HuH-7 (cell line): ENCODE measurements at places on chromosomes 11 and 22.

GRCh38 chr11:11937957-11938356 is 70.5 kb downstream of the DKK3 start:
- no peak for DNase-seq

DNA sequence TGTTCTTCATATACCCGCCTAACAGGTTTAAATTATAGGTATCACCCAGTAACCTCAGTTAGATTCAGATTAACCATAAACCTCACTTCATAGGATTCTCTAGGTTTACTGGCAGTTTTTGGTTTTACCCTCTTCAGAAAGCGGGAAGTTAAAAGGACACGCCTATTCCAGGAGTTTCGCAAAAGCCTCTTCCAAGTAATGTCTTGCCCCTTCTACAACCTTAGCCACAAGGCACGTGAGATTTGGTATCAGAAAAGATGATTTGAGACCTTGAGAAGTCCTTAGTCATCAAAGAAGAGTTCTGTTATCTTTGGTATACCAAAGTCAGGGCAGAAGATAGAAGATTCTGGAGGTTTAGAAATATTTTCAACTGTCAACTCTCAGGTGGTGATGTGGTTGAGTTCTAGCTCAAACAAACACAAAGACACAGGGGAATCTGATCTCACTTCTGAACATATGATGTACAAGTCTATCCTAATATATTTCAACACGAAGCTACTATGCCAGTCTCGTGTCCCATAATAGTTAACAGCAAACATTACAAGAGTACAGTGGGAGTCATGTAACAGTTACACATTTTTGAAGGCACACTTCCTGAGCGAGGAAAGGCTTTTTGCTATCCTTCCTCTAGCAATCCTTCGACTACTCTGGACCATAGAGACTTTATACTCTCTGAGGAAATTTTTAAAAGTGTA is 103.5 kb downstream of the USP35 start:
- DNase-seq = no peak

DNA sequence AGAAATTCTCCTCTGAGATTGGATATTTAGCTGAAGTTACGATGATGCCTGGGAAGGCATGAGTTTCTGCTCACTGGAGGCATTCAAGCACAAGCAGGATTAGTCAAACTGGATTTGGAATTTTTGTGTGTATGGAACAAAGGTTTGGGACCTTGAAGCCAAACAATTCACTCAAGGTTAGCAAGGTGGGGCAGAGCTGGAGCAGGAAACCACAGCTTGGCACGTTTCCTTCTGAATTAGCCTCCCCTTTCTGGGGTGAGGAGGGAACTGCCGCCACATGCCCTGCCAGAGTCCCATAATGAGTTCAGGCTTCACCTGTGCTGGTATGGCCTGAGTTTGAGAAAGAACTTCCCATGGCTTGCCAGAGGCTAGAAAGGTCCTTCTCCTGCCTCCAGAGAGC is 50.9 kb upstream of the RRAS2 start:
- DNase-seq = no peak

- no peak for DNase-seq
These were observed 3.2 kb downstream of the MMP11 start for GRCh38 chr22:23775779-23776375.

DNA sequence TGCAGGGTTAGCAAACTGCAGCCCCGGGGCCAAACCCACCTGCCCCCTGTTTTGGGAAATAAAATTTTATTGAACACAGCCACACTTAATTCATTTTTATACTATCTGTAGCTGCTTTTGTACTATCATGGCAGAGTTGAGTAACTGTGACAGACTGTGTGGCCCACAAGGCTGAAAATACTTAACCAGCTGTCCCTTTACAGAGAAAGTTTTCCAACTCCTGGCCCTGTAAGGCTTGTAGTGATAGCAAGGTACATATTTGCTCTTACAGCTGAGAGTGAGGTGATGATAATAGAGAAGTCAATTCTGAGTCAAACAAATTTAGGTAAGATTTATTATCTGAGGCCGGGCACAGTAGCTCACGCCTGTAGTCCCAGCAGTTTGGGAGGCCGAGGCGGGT is 87.4 kb upstream of the SLC6A5 start:
- peak; percentile 5 for DNase-seq

GRCh38 chr11:73055655-73056354 is 86.3 kb downstream of the FCHSD2 start:
- DNase-seq = no peak

- no peak for DNase-seq
These were observed 6.8 kb upstream of the SART1 start for GRCh38 chr11:65954771-65955170.

GRCh38 chr11:134678744-134679143 is 266.7 kb upstream of the B3GAT1 start:
- DNase-seq = no peak

DNA sequence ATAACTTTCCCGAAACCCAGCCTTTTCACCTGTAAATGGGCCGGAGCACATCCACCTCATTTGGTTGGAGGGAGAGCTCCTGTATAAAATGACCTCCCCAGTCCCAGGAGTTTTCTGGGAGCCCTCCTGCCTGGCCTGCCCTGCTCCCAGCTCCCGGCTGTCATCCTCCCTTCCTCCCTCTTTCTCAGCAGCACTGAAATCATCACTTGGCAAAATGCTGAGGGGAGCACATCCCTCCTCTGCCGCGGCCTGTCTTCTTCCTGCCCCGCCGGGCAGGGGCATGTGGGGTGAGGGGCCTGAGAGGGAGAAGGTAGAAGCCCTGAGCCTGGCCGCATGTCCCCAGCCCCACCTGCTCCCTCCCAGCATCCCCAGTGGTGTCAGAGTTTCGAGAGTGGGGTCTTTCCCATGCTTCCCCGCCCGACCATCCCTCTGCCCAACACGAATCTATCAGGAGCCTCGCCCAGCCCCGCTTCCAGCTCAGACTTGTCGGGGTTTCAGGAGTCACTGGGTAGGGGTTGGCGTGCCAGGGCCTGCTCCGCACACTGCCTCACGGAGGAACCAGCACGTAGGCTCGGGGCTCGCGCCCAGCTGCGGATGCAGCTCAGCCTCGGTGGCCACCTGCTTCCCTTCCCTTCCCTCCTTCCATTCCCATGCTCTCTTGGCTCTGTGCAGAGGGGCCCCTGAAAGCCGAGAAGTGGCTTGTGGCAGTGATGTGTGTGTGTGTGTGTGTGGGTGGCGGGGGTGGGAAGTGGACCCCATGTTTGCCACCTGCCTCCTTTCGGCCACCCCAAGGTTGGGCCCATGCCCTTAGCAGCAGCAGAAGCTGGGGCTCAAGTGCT is 37.1 kb downstream of the NECTIN1 start:
- no peak for DNase-seq

DNA sequence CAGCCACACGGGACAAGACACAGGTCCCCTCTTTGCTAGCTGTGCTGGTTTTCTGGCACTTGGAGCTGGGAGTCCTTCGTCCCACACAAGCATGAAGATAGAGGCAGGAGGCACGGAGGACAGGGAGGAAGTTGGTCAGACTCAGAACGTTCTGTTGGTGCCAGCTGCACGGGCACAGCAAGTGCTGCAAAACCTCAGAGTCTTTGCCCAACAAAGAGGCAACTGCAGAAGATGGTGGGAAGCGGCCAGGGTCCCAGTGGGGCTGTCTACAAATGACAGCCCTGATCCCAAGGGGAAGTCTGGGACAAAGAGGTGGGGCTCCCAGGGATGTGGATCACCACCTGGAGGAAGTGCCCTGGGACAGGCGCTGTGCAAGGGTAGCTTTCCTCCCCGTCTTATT is 9.4 kb upstream of the OSM start:
- DNase-seq = no peak
